ENCODE measurements at places on chromosomes 1 and 21.

DNA sequence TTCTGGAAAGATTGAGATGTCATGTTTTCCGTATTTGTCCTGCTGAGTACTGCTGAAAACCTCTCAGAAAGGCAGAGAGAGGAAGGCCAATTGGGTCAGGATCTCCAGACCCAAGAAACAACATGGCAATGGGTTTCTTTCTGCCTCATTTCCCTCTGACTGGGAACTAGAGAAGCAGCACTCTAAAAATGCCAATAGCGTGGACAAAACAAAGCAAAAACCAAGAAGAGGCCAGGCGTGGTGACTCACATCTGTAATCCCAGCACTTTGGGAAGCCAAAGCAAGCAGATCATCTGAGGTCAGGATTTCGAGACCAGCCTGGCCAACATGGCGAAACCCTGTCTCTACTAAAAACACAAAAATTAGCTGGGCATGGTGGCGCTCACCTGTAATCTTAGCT lies 18.3 kb downstream of the TNFRSF9 start:
- DNase-seq, result no peak

DNA sequence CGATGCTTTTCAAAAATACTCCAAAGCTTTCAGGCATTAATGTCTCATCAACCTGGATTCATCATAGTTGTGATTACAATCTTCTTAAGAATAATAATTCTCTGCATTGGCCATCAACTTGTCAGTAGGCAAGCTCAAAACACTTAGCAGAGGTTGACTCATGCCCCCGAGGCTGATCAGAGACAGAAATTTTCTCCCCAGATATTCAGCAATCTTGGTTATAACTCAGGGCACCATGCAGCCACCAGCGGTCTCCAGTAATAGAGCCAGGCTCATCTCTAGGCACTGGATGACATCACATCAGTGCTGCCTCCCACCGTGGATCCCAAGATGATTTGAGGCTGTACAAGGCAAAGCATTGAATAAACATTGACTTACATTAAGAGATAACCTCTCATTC lies 14.3 kb upstream of the IFFO2 start:
- DNase-seq, result no peak

DNA sequence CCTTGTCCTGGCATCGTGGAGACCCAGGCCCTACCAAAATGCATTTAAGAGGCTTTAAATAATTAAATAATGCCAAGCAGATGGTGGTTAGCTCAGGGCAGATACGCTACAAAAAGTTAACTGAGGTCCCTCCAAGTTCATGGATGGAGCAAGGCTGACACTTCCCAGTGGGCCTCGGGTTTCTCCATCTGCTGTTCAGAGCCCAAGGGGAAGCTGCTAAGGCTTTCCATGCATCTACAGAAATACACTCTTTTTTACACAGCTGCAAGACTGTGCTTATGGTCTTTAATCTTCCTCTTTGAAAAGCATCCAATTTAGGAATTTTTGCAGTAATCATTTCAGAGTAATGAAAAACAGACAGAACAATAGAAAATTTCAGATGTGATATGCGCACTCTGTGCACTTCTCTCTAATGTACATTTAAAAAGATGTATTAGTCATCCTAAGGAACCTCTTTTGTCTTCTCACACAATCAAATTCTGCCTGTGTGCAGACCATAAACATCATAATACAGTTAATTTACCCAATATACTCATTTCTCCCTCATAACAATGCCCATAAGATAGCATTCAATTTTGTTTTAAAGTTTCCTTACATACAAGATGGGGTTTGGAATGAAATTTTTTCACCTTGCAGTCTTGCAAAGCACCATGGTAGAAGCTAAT lies 173.2 kb upstream of the ATP1B1 start:
- no peak for DNase-seq

DNA sequence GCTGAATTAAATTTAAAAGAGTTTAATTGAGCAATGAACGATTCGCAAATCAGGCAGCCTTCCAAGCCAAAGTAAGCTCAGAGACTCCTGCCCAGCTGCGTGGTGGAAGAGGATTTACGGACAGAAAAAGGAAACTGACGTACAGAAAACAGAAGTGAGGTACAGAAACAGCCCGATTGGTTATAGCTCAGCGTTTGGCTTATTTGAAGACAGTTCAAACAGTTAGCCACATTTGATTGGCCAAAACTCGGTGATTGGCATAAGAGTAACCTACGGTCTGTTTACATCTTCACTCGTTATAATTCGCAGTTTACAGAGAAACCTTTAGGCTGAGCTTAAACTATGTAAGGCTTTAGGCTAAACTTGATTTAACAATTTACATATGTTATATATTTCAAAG lies 46.9 kb downstream of the CR1L start:
- DNase-seq, result no peak

Measured in H1 (cell line).